Upper lobe of right lung (tissue), 1 donor: ENCODE measurements at places on chromosomes 5 and 9.
A peak's percentile ranks its signal among the peaks of the same experiment; 100 is the strongest.

DNA sequence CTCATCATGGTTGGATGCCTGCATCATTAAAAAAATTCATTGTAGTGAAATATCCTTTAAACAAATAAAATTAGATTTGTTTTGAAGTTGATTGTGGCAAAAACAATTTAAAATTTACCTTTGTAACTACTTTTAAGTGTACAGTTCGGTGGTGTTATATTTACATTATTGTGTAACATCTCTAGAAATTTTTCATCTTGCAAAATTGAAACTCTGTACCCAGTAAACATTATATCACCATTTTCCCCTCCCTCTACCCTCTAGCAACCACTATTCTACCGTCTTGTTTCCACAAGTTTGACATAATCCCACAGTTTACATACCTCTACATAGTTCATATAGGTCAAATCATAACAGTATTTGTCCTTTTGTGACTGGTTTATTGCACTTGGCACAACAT, 2.0 kb upstream of the KIAA1958 start:
- no peak for DNase-seq

DNA sequence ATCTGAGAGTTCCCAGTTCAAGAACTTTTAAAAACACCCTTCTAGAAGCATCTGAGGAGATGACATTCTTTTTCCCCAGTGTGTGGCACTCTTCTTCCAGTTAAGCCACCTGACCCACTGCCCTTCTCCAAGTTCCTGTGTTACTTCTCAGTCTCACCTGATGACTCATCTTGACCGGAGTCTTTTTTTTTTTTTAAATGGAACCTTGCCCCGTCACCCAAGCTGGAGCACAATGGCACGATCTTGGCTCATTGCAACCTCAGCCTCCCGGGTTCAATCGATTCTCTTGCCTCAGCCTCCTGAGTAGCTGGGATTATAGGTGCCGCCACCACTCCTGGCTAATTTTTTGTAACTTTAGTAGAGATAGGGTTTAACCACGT, 224.1 kb upstream of the DAB2 start:
- DNase-seq = no peak

DNA sequence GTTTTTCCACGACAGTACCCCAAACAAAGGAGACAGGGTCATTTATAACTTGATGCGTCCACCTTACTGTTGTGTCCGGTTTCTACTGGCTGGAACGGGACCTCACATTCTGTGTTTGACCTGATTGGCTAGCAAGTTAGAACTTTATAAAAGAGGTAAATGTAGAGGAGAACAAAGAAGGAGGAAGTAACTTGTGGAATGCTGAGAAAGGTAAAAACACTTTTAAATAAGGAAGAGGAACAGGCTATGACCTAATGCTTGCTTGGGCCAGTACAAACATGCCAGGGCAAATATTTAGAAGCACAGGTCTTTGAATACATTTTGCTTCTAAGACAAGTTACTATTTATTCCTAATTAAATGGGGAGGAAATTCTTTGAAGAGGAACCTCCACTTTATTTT, 251.6 kb downstream of the KIAA0825 start:
- DNase-seq = no peak

GRCh38 chr5:160237571-160238093, 8.3 kb downstream of the FABP6 start:
- no peak for DNase-seq

DNA sequence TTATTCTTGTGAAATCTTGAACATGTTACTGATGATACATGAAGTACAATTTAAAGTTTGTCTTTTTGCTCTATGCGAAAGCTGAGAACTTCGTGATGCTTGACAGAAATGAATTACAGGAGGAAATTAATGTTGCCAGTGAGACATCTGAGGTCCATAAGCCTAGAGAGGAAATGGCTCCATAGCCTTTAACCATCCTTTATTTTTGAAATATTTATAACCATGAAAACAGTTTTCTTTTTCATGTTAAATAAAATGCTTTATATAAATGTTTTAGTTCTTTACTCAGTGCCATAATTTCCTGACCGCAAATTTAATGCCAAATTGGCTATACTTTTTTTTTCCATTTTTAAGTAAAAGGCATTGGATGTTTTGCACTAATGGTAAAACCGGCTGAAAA, 29.1 kb downstream of the F2RL2 start:
- DNase-seq = no peak

- DNase-seq = no peak
These were observed 247.7 kb downstream of the ENC1 start for GRCh38 chr5:74392711-74393351.

- no peak for DNase-seq
These were observed 480.3 kb downstream of the RAB3C start for GRCh38 chr5:59062986-59063683.

DNA sequence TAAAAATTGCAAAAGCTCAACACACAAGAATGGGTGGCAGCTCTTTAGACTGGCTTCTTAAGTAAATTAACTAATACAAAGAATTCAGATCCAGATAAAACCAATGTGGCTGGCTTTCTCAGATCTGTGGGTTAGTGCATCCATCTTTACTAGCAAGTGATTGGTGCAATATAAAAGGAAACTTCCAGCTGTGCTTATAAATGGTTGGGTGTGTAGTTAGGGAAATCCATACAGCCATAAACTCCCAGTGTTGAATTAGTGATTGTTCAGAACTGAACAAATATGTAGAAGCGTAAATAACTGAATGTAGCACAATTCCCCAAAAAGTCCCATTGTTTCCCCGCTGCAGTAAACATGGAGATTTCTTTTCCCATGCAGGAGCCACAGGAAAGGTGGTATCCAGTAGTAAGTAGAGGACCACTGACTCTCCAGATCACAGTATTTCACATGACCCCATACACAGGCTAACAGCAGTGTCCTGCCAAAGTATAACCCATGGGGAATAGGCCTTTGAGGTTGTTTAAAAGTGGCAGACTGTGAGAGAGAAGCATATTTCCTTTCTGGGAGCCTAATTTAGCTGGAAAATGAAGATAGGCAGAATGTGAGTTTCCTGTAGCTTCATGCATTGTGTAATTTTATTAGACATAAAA, 173.1 kb upstream of the SLC12A2 start:
- no peak for DNase-seq

- DNase-seq = no peak
These were observed 30.7 kb downstream of the SLC1A3 start for GRCh38 chr5:36637101-36637500.

GRCh38 chr9:76608575-76609273, 149.7 kb downstream of the GCNT1 start:
- DNase-seq = no peak

- no peak for DNase-seq
These were observed 23.0 kb downstream of the FGF18 start for GRCh38 chr5:171442287-171443042.

DNA sequence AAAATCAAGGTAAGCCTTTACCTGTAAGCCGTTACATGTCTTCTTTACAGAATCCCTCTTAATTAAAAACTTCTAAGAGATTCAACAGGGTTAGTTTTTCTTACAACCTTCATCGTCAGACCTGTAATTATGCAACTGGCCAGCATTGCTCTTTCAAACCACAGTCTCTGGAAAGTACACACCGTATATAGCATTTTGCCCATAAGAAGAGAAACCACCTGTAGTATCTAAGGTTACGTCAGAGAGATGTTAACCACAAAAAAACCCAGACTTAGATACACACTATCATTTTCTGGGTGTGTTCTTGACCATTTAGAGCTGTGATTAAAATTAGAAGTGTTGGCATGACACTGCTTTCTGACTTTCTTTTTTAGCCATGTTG, 140.0 kb downstream of the MUSK start:
- DNase-seq = no peak

DNA sequence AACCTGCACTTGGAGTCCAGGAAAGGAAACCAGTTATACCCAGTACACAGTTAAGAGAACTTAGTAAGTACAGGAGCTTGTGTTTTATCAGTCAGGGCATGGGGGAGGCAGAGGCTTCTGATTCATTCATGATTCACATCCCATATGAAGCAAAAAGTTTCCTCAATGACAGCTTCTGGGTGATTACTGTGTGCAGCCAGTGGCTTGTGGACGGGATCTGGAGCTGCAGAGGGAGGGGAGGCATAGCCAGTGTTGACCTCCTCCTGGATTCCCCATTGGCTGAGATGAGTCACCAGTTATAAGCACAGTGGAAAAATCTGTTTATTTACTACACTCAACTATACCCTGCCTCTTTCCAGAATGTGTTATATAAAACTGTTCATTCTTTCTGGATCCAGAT, 17.7 kb downstream of the IL31RA start:
- no peak for DNase-seq

- peak; percentile 73 for DNase-seq
These were observed 16.3 kb downstream of the SH2D3C start for GRCh38 chr9:127762111-127762676.

- DNase-seq = peak; percentile 85
These were observed 984 bp upstream of the DOK3 start for GRCh38 chr5:177510567-177511053.

DNA sequence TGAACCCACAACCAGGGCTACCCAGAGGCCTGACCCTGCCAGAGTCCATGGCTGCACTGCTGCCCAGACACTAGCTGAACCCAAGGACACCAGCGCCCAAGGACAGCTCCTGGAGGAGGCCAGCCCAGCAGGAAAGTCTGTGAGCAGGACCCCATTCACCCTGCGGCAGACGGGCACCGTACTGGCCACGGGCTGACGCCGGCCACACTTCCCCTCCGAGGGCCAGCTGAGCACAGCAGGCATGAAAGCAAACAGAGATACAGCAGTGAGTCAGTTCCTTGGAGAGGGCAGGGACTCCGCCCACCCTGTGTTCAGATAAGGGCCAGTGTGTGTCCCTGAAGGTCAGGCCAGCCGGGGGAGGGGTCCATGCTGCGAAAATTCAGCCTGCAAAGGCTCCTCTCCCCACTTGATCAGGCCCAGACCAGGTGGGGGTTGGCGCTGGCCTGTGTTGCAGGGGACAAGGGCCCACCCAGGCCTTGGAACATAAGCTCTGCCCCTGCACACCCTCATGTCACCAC, 3.2 kb downstream of the RNF208 start:
- no peak for DNase-seq

GRCh38 chr5:172624996-172625964, 15.8 kb upstream of the NEURL1B start:
- no peak for DNase-seq

DNA sequence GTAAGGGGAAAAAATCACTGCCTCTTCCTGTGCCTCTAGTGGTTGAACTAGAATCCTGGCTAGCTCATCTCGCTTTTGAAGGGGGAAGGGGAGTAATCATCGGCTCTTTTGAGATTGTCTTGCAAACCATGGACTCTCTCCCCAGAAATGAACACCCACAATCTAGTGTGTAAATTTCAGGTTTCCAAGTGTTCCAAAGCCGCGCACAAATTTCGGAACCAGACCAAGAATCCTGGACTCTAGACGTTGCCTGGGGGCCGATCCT, 4.9 kb upstream of the FOXE1 start:
- DNase-seq = no peak

DNA sequence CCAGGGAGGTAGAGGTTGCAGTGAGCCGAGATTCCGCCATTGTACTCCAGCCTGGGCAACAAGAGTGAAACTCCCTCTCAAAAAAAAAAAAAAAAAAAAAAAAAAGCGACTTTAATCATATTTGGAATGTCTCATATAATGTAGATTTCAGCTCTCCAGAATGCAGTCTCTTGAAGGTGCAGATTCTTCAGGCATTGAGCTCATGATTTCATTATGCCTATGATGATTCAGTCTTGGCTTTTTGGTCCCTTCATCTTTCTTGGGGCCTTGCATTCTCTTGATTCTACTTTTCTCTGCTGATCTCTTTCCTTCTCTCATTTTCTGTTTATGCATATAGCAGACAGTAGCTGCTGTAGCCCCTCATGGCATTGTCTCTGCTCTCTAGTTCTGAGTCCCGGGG, 22.9 kb downstream of the KDM4C start:
- no peak for DNase-seq

DNA sequence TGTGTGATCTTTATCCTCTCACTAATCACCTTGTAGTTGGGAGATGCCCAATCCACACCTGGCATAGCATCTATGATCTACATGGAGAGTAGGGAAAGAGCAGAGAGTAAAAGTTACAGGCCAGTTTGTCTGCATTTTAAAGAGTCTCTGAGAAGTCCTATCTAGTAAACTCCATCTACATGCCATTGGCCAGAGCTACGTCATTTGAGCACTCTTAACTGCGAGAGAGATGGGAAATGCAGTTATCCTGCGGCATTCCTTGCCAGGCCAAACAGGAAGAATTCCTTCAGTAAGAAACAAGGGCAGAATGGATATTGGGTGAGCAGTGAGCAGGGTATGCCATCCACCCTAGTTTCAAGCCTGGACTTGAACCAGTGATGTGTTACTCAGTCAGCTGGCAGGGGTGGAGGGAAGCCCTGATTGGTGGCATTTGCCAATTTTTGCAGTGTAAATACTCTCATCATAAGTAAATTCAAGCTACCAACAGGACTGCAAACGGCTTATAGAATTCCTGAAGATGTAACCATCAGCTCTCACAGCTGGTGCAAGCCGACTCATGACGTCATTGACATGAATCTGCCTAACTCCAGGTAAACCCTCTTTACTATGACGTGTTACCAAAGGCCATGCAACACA, 156.8 kb upstream of the MSX2 start:
- DNase-seq = no peak
